ENCODE measurements at places on chromosomes 13 and 19.

- no peak for DNase-seq
Measured at GRCh38 chr13:31775148-31775547, 35.8 kb downstream of the RXFP2 start.

- no peak for DNase-seq
Measured at GRCh38 chr13:114119196-114119595, 13.2 kb downstream of the RASA3 start.

DNA sequence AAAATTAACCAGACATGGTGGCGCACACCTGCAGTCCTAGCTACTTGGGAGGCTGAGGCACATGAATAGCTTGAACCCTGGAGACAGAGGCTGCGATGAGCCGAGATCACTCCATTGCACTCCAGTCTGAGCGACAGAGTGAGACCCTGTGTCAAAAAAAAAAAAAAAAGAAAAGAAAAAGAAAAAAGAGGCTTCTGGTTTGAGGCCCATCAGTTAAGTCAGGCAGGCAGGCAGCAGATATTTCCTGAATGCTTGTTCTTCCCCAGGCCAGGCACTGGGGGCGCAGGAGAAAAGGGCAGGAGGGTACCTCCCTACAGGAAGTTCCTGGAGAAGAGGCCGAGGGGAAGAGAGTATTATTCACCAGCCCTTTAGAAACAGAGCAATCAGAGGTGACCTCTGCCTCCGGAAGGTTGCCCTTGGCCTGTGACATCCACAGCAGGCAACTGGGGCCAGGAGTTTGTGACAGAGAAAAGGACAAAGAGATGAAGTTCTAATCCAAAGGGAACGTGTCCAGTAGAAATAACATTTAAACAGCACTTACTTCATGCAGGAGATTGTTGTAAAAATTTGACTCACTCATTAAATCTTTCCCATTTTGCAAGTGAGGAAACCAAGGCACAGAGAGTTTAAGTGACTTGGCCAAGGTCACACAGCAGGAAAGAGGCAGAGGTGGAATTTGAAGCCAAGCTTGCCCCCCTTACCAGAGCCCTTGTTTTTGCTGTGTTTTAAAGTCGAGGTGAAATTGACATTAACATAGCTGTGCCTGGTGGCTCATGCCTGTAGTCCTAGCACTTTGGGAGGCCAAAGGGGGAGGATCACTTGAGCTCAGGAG, 4.3 kb upstream of the RLN3 start:
- DNase-seq: no peak

DNA sequence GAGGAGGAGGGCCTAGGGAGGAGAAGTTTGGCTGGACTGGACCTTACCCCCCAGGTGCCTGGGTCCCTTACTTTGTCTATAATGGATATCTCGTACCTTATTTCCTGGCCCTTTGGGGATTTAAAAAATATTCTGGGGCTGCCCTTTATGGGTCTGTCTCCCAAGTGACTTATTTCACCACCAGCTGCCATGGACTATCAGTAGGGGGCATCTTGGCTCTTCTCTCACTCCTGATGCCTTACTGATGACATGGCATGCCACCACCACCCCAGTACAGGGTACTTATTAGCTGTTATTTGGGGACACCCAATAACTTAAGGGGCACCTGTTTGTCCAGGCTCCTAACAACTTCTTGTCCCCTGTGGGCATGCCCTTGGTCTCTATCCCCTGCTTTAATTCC, 38.0 kb downstream of the NFIX start:
- no peak for DNase-seq

DNA sequence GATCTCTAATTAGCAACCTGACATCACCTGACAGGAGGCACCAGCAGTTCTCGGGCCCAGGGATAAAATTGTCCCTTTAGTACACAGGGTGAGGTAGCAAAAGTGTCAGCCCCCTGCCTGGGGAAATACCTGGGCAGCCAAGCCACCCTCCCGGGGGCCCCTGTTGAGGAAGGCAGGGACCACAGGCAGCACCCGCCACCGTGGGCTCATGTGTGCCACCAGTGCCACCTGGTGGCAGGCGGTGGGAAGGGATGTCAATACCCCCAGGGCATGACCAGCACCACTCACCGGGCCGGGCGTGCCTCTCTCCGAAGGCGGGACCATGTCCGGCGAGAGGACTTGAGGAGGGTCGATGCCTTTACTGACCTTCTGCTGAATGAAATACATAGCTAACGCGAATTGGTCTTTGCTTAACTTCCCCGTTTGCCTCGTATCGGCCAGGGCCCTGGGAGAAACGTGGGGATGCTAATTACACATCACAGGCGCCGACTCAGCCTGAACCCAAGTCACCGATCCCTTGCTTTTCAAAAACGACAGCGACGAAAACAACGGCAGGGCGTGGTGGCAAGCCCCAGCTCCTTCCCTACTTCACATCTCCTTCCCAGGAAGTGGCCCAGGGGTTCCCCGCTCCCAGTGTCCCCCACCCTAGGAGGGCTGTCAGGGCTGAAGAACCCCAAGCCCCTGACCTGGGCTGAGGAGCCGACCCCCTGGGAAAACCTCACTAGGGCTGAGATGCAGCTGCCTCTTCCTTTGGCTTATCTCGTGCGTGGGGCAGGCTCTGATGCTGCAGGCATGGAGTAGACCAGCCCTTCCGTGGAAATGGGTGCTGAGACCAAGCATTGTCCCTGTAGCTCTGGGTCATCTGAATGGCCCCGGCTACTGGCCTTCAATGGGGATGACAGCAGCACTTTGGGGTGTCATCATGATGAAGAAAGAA, 53.8 kb downstream of the EPS15L1 start:
- DNase-seq: peak; percentile 8

GRCh38 chr13:87005511-87005910, 665.7 kb upstream of the SLITRK5 start:
- DNase-seq: no peak

DNA sequence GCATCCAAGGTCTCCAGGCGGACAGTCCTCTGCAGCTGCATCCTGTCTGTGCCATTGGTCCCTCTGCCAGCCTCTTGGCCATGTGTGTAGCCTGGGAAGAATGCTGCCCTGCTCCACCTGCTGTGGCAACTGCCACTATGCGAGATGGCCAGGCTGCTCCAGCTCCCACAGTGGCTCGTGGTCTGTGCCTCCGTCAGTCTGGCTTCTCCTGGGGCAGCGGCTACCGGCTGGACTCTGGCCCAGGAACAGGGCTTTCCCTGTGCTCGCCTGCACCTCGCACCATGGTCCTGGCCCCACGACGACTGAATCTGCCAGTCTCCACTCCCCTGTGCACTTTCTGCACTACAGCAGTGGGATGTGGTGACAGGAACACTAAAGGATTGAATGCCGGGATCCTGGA, 26.7 kb upstream of the FFAR2 start:
- no peak for DNase-seq
